Fibroblast of skin of right biceps (primary cell): ENCODE measurements at places on chromosomes 2 and 18.

DNA sequence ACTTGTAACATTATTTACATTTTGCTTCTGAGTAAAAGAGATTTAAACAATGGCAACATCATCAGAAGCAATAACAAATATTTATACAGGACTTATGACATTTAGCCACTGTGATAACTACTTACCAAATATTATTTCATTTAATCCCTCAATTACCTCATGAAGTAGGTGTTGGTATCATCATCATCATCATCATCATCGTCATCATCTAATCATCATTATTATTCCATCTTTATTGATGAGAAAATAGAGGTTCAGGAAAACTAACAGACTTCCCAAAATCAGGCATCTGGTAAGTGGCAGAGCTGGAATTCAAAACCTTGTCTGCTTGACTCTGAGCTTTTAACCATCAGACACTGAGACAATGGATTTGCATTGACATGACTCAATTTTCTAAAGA is 204.4 kb downstream of the NCKAP5 start:
- DNase-seq, result no peak

DNA sequence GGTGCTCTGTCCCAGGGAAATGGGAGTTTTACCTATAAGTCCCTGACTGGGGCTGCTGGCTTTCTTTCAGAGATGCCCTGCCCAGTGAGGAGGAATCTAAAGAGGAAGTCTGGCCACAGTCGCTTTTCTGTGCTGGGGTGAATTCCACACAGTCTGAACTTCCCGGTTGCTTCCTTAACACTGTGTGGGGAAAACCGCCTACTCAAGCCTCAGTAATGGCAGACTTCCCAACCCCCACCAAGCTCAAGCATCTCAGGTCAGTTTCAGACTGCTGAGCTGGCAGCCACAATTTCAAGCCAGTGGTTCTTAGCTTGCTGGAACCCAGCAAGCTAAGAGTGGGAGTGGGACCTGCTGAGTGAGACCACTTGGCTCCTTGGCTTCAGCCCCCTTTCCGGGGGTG is 54.9 kb downstream of the NUP35 start:
- DNase-seq, result peak; percentile 43

GRCh38 chr18:34077599-34077998 is 147.1 kb downstream of the NOL4 start:
- DNase-seq, result no peak

- DNase-seq, result peak; percentile 80
Measured at GRCh38 chr2:36455788-36456187, 100.2 kb downstream of the CRIM1 start.

DNA sequence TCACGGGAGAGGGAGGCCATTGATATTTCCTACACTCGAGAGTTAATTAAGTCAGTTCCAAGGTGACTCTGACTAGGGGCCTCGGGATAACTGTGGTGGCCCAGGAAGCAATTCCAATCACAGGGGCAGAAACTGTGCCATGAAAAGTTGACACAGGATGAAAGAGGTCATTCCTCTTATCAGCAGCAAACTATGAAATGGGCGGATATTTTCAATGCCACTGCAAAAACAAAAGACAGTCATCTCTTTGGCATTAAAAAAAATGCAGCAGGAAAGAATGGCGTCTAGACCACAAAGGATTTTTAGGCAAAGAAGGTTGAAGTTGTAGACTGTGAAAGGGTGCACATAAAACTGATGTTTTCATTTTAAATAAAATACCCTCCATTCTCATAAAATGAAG is 50.0 kb downstream of the TGIF1 start:
- peak; percentile 39 for DNase-seq

DNA sequence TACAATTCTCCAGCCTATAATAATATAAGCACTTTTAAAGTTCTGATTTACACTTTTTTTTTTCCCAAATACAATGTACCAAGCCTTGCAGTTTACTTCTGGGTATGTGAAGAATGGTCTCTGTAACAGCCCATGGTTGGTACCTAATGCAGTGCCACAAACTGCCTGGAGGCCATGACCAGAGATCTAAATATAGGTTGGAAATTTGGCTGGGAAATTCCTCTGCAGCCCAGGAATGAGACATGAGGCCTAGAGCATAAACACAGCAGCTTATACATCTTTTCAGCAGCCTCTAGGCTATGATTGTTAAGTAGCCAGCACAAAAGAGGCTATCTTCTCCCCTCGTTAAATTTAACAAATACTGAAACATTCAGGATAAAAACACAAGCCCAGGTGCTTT is 432.0 kb upstream of the FAM98A start:
- DNase-seq, result no peak

GRCh38 chr2:85542777-85543176 is 3.8 kb downstream of the MAT2A start:
- no peak for DNase-seq

- no peak for DNase-seq
Measured at GRCh38 chr2:122083256-122084048, 328.0 kb downstream of the TSN start.

GRCh38 chr2:18154812-18155211 is 276.3 kb downstream of the KCNS3 start:
- no peak for DNase-seq

DNA sequence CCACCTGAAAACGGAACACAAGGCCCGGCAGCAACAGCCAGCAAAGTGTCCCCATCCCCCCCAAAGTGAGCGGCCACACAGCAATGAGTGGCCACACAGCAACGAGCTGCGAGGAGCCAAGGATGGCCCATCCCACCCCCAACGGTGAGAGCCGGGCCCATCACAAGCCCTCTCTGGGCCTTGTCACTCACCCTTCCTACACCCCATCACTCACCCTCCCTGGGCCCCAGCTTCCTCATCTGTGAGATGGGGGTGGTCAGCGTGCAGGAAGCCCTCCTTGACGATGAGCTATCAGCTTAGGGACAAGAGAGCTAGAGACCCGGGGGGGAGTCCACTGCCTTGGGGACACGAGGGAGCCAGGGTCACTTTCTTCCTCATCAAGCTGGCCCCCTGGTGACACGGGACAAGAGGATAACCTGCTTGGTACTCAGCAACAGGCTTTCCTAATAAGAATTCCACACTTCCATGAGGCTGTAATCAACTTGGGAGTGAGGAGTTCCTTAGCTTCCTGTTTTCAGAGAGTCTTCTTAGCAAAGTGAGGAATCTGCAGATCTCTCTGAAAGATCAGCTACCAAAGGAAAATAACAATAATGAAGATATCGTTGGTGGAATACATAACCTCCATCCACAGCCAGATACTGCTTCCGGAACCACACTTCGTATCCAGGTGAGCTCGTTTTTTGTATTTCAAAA is 92.8 kb downstream of the HDAC4 start:
- DNase-seq, result no peak

DNA sequence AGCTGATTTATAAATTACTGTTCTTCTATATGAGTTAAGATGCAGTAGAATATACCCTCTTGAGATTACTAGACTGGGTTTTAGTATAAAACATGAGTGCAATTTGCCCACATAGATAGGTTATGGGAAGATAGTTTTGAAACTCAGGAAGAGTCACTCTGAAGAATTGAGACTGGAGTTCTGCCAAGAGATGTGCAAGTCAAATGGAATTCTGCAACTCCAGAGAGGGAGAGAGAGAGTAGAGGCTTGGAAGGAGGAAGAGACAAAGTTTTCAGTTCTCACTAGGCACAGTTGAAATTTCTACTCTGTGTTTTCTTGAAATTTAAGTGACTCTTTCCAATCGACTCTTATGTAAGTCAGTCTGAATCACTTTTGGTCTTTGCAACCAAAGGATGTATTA is 878.8 kb downstream of the TSN start:
- peak; percentile 96 for DNase-seq

DNA sequence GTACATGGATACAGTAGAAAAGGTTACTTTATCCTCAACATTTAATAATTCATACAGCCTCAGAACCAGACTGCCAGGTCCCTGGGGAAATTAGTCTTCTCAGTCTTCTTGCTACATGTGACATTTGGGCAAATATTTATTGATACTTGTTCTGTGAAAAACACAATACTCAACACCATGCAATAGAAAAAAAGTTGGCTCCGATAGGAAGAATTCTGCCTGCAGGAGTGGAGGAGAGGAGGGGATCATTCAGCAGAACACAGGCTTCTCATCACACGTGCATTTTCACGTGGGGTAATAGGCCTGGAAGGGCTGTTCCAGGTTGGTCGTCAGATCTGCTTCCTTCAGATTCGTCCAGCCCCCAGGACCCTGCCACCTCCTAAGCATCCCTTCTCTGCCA is 58.4 kb upstream of the ACKR3 start:
- DNase-seq, result no peak

DNA sequence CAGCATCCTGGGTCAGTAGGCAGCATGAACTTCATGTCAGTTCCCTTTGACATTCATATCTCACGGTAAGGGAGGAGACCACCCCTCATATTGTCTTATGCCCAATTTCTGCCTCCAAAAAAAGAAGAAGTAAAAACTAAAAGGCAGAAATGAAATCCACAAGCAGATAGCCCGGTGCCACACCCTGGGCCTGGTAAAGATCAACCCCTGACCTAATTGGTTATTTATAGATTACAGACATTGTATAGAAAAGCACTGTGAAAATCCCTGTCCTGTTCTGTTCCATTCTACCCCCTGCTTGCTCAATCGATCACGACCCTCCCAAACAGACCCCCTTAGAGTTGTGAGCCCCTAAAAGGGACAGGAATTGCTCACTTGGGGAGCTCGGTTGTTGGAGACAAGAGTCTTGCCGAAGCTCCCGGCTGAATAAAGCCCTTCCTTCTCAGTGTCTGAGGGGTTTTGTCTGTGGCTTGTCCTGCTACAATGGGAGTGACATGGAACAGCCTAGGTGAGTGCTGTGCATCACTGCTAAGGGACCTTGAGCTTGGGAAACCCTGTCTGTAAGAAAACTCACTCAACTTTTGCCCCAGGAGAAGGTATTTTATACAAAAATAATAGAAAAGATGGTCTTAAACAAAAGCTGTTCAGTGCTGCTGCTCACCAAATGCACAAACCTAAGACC is 11.1 kb downstream of the NDUFV2 start:
- no peak for DNase-seq

DNA sequence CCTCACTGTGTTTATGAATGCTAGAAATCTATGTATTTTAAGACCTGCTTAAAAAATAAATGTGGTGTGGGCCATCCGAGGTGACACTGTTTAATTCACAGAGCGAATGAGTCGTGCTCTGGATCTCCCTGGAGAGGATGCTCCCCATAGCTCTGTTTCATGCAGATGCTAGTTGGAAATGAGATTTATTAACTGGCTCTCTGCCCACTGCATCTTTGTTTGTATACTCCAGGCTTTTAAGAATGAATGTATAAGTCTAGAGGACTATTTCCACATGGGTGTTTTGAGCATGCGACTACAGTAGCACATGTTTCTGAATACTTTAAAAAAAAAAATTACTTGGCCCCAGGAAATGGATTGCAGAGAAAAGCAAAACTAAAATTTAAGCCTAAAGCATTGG is 3.9 kb downstream of the MAPRE2 start:
- peak; percentile 45 for DNase-seq

DNA sequence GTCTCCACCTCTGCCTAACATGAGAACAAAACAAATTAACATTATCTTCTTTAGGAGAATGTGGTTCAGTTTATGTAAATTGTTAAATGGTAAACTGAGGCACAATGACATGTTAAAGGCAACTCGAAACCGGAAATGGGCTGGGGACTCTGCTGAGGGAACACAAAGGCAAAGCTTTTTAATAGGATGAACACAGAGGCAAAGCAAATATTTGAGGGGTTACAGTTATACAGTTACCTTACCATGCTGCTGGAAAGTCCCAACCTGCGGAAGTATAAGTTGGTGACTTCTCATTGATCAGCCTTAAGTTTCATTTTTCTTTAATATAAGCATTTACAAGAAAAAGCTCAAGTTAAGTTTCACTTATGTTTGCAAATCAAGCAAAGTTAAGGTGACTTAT is 195.0 kb downstream of the DLGAP1 start:
- DNase-seq, result no peak

GRCh38 chr2:173524256-173524955 is 169.7 kb downstream of the CDCA7 start:
- DNase-seq, result no peak

- DNase-seq, result no peak
Measured at GRCh38 chr2:64015898-64016297, 3.3 kb downstream of the VPS54 start.

GRCh38 chr2:100691846-100692245 is 128.1 kb upstream of the NPAS2 start:
- DNase-seq, result no peak

DNA sequence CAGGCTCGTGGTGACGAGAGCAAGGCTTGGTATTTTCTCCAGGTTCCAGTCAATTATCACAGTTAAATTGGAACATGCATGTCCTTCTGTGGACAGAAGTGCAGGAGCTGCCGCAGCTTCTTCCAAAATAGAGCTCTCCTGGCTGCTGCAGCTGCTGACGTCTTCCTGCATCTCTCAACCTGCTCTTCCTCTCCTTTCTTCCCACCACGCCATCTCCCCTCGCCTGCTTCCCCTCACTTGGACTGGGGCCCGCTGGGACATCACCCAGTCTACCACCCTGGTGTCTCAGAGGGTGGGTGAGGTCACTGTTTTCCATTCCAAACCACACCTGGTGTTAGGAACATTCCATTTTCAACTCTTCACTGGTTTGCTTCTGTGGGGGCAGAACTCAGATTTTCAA is 41.4 kb downstream of the SPP2 start:
- DNase-seq, result no peak

GRCh38 chr2:3408781-3409180 is 29.3 kb downstream of the TRAPPC12 start:
- no peak for DNase-seq

DNA sequence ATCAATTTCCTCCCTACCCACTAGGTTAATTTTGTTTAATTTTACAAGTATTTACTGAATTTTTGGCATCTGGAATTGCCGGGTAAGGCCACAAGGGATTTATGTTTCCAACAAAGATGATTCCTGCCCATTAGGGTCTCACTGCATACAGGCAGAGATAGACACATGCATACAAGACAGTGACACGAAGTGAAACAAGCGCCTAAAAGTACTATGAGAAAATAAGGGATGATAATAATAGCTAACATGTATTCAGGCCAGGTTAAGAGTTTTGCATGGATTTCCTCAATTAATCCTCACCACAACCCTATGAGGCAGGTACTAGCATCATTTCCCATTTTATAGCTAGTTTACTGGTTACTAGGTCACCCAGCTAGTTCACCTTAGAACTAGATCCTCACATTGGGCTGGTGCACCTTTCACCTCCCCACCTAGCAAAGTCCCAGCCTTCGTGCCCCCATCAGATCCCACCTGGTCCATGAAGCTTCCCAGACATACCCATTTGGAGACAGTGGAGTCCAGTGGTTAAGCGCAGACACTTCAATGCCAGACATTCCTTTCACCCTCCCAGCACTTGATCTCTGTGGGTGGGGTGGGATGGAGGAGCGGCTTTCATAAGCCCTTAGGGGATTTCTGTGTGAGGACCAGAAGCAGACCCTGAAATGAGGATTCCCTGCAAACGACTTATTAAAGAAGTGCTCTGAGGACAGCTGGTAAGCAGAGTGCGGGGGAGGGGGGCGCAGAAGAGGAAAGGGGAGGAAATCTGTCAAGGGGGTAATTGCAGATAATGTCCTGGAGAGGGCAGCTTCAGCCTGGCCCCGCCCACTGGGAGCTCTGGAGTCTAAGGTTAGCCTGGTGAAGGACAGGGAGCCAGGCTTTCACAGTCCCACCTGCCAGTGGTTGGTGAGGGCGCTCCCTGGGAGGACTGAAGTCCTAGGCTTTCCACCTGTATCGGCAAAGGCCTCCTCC is 5.8 kb upstream of the DGUOK start:
- peak; percentile 22 for DNase-seq
